NCI-H345 (cell line): ENCODE measurements at places on chromosomes 6 and 20.
A peak's percentile ranks its signal among the peaks of the same experiment; 100 is the strongest.

DNA sequence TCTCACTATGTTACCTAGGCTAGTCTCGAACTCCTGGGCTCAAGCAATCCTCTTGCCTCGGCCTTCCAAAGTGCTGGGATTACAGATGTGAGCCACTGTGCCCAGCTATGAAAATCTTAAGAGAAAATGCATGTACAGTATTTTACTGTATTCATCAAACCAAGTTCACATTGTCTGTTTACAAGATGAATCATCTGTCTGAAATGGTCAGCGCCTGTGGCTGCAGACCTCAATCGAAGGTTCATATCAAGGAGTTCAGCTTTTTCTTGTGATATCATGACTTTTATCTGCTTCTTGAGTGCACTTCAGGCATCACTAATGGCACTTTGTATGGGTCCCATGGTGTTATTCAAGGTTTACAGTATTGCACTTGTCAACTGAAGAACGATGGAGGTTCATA is 155.1 kb downstream of the SLC16A10 start:
- DNase-seq = no peak

- DNase-seq = no peak
These were observed 144.3 kb upstream of the SULF2 start for GRCh38 chr20:47929368-47930115.

- no peak for DNase-seq
These were observed 24.6 kb downstream of the KHDC1L start for GRCh38 chr6:73200735-73201134.

- peak; percentile 46 for DNase-seq
These were observed 1.1 kb downstream of the SOX4 start for GRCh38 chr6:21594416-21595281.

GRCh38 chr20:43942201-43942590 is 27.5 kb downstream of the TOX2 start:
- no peak for DNase-seq

DNA sequence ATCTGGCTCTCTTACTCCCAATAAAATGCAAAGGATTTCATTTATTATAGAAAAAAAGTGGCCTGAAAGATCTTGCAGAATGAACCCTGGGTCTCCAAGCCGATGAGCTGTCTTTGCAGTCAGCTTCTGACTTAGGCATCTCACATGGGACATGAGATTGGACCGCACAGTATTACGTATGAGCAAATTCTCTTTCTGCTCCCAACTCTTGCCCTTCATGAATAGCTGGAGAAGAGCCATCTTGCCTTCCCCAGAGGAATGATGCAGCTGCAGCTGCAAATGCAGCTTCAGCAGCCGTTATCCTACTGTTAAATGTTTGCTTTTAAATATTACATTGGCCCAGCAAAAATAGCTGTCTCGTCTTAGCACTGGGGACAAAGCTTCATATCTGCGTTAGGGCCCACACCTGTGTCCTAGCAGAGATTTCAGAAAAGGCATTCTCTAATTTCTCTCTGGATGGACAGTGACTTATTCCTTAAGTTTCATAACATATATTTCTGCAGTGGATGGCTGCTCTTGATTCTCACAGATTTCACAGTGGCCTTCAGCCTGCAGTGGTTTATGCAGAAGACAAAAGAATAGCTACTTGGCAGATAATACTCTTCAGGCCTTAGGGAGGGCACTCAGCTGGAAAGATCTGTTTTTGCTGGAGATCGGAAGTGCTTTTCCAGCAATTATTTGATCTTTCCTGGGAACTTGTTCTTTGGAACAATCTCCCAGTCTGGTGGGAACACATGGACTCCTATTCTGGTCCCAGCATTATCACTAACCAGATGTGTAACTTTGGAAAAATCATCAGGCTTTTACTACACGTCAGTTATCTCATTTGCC is 129.2 kb downstream of the FYN start:
- no peak for DNase-seq

- DNase-seq = no peak
These were observed 372 bp downstream of the KIAA0408 start for GRCh38 chr6:127458817-127459216.
